ENCODE measurements at places on chromosomes 2 and 18. TPM values are rescaled to one million over a fixed set of nuclear protein-coding genes. Genes with fewer than 3 reads are reported as not detected.

The SPATA3 gene
- total RNA-seq: not detected

The COPS7B gene
- 29.0 TPM for total RNA-seq

The CNTNAP5 gene
- total RNA-seq: not detected

The DQX1 gene
- total RNA-seq: not detected

The ELOA2 gene
- total RNA-seq: not detected

The PPP1R7 gene
- 59.9 TPM for total RNA-seq

The PRKAG3 gene
- not detected for total RNA-seq

The CD28 gene
- total RNA-seq: not detected

The USP14 gene
- total RNA-seq: 18.6 TPM

The ZNF2 gene
- total RNA-seq: 6.5 TPM

The TGFA gene
- total RNA-seq: 0.64 TPM

DNA sequence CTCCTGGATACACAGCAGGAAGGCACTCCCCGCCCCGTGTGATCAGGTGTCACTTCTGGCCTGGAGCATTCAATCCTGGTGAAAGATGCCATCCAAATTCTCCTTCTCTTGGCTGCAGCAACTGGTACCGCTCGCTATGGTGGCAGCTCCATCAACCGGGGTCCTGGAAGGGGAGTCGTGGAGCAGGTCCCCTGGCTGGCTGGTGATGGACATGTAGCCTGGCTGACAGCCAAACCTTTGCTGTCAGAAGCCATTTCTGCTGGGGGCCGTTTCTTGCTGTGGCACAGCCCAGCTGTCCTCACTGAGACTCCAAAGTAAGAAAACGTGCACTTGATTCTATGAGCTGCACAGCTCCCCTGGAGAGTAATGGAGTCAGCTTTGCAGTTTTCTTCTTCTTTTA, 7.1 kb upstream of the CYS1 start:
- no peak for DNase-seq

GRCh38 chr2:7844414-7844965, 837.4 kb upstream of the ID2 start:
- DNase-seq: no peak

GRCh38 chr2:177118636-177119035, 94.0 kb upstream of the HNRNPA3 start:
- no peak for DNase-seq

- no peak for DNase-seq
Measured at GRCh38 chr2:37842732-37843440, 82.2 kb upstream of the RMDN2 start.

DNA sequence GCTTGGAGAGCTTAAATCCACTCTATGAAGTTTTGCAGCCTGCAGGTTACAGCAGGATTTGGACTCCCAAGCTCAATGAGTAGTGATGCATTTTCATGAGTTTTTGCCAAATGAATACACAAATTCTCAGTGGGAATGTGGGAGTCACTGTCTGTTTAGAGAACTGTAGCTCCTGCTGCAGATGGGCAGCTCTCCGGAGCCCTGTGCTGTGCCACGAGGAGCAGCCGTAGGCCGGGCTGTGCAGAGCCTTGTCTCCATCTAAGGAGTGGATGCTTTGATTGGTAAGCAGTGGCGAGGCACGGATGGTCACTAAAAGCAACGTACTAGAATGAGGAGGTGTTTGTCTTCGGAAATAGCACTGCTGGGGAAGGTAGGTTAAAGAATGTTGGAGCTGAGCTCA, 96.0 kb upstream of the NFATC1 start:
- DNase-seq: no peak

DNA sequence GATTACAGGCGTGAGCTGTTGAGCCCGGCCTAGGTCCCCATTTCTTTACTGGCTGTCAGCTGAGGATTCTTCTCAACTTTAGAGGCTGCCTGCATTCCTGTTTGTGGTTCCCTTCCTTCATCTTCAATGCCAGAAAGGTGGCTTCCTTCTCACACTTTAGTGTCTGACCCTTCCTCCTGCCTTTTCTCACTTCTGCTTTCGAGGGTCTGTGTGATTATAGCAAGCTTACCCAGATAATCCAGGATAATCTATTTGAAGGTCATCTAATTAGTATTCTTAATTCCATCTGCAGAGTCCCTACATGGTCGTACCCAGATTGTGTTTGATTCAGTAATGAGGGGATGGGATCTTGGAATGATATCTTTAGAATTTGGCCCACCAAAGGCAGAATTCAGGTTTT, 157.4 kb downstream of the TANC1 start:
- DNase-seq: no peak

- DNase-seq: no peak
Measured at GRCh38 chr18:3454365-3455089, 4.6 kb downstream of the TGIF1 start.

- no peak for DNase-seq
Measured at GRCh38 chr2:217821536-217822147, 181.2 kb downstream of the TNS1 start.

DNA sequence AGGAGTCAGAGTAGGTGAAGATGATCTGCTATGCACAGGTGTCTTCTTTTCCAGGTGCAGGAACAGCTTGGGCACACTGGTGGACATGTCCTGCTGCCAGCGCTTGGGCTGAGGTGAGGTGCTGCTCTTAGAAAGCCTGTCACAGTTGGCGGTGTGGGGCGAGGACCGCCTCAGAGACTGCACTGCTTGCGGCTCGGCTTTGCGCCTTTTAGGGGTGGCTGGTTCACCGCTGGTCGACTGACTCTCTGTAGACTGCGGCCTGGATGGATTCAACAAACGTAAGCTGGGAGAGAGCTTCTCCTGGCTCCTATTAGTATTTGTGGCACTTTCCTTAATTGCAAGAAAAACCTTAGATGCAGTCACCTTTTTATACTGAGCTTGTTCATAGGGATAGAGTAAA, 1.7 kb downstream of the MSL3B start:
- no peak for DNase-seq

DNA sequence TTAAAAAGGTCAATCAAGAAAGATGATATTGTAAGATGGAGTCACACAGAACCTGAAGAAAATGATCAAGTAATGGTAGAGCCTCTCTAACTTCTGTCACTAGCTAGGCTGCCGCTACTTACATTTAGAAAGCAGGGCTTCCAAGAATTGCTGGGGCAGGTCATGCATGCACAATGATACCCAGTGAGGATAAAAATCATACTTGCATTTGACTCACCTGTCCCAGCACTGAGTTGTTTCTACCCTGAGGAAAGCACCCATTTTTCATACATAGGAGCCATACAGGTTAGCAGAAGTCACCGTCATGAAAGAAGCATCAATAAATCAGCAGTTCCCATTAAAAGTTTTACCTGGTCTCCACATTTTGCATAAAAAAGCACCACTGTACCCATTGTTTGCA, 662.3 kb upstream of the FANCL start:
- no peak for DNase-seq

DNA sequence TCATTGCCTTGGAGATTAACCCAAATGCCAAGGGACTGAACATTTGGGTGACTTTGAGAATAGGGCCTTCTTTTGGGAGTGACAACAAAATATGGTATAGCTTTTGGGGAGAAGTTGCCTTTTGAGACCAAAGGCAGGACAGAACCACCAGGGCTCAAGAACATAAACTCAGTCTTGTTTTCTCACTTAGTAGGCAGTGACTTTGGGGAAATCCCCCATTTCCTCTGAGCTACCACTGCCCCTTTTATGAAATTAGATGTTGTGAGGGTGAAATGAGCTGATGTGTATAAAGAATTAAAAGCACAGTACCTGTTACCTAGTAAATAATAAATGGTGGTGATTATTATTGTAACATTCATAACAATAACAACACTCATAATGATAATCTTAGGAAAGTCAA, 36.5 kb downstream of the GPD2 start:
- no peak for DNase-seq

- no peak for DNase-seq
Measured at GRCh38 chr2:170404846-170405245, 226.9 kb downstream of the MYO3B start.

DNA sequence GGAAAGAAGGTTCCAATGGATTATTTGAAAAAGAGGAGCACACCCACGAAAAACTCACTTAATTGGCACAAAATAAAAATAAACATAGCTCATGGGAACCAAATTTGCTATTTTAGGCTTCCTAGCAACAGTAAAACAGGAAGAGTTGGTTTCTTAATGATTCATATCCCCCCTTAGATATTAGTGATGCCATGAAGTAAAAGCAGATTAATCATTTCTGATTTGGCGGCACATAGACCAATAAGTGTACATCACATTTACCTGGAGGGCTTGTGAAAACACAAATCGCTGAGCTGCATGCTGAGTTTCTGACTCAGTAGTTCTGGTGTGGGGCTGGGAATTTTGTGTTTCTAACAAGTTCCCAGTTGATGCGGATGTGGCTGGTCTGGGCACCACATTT, 260.4 kb downstream of the SLC4A3 start:
- no peak for DNase-seq

GRCh38 chr2:189485146-189485545, 43.9 kb downstream of the WDR75 start:
- DNase-seq: no peak

- no peak for DNase-seq
Measured at GRCh38 chr2:15916336-15916735, 24.0 kb upstream of the MYCN start.

DNA sequence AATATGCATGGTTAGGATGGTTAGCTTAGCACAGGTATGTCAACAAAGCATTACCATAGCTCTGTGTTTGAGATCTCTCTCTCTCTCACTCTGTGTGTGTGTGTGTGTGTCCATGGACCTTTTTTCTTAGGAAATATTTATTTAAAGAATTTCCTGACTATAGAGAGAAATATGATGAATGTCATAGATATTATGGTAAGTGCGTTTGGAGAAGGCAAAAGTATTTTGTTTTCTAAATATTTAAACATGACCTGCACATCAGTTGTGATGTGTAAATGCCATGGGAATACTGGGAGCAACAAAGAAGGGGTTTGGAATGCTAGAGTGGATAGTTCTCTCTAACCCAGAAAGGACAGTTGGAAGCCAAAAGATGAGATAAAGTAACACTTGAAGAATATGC, 3.9 kb upstream of the TMEM178A start:
- DNase-seq: no peak

GRCh38 chr2:199602271-199602895, 144.6 kb upstream of the SATB2 start:
- peak; percentile 18 for DNase-seq

- no peak for DNase-seq
Measured at GRCh38 chr2:10594011-10594410, 95.8 kb downstream of the NOL10 start.

DNA sequence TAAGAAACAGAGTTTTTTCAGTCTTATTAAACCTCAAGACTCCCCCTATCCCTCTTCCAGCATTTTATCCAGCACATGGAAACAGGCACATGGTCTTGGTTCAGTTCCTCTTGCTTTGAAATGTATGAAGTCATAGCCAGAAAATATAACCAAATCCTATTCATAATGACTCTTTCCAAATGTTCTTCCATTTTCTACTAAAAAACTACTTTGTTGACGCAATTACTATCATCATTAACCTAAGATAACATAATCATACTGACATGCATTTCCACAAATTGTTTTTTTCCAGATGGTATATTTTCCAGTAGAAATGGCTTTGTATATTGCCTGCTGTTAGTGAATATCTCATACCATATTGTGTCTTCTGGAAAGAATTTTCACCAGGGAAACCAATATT, 261.3 kb downstream of the PID1 start:
- no peak for DNase-seq

DNA sequence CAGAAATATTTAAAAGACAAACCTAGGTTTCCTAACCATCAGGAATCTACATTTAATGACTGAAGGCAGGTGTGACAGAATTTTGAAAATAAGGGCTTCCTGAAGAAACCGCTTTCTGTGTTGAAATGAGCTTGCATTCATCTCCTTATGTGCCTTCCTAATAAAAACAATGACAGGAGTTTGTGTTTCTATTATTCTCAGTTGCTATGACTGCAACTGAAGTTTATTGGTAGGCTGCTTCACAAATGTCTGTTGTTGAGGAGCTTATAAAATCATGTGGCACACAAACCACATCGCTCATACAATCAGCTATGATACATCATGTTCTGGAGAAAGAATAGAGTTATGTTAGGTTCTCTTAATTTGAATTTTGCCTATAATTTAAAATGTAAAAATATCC, 362.7 kb upstream of the SLC8A1 start:
- DNase-seq: no peak

GRCh38 chr18:38941711-38942561, 1376.3 kb upstream of the CELF4 start:
- no peak for DNase-seq

GRCh38 chr2:213232649-213233437, 51.4 kb upstream of the SPAG16 start:
- DNase-seq: no peak

DNA sequence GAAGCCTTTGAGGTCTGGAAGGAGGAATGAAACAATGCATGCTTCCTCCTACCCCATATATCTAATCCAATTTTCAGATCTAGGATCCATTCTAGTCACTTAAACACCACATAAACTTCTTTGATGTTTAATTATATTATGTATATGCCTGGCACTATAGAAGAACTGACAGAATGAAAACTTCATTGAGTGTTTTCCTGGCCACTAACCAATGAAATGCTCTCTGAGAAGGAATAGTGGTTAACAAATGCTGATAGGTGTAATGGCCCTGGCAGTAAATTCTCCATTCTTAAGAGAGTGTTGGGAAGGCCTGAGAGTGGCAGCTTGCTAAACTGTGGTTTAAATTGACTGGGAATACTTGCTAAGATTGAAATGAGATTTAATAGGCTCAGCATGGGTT, 710.0 kb downstream of the LRRTM4 start:
- DNase-seq: no peak

- peak; percentile 29 for DNase-seq
Measured at GRCh38 chr18:36711014-36711725, 117.6 kb downstream of the TPGS2 start.

GRCh38 chr2:12506846-12507245, 209.9 kb upstream of the TRIB2 start:
- no peak for DNase-seq

DNA sequence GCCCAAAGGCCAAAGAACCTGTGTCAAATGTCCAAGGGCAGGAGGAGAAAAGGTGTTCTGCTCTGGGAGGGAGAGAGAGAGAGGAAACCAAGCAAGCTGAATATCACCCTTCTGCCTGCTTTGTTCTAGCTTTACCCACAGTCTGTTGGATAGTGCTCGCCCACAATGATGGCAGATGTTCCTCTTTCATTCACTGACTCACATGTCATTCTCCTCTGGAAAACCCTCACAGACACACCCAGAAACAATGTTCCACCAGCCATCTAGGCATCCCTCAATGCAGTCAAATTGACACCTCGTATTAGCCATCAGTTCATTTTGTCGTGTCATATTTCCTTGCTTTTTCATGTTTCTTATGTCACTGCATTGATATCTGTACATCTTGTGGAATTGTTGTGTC, 150.3 kb downstream of the UBR3 start:
- DNase-seq: no peak

- DNase-seq: no peak
Measured at GRCh38 chr2:37875403-37875906, 49.6 kb upstream of the RMDN2 start.
